ENCODE measurements at places on chromosomes 3 and 15.

- peak; percentile 84 for DNase-seq
Measured at GRCh38 chr3:150384296-150385212, 23.5 kb upstream of the TSC22D2 start.

- DNase-seq: no peak
Measured at GRCh38 chr3:73614419-73614818, 10.3 kb downstream of the PDZRN3 start.

DNA sequence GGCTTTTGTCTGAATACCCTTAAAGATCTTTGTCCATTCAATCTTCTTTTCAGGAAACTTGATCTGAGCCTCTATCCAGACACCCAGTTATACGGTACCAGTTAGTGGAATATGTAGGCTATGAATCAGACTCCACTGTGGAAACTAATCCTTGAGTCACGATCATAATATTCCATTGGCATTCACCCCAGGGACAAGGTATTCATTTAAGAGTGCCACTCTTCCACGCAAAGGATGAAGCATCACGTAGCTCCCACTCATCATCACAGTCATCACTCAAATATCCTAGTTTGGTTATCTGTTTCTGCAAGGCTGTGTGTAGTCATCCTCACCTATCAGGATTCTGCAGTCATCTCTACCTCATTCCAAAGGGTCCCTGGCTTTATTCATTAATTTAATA, 85.6 kb downstream of the NEDD4 start:
- no peak for DNase-seq

GRCh38 chr3:20842594-20843436, 656.8 kb upstream of the SGO1 start:
- no peak for DNase-seq

DNA sequence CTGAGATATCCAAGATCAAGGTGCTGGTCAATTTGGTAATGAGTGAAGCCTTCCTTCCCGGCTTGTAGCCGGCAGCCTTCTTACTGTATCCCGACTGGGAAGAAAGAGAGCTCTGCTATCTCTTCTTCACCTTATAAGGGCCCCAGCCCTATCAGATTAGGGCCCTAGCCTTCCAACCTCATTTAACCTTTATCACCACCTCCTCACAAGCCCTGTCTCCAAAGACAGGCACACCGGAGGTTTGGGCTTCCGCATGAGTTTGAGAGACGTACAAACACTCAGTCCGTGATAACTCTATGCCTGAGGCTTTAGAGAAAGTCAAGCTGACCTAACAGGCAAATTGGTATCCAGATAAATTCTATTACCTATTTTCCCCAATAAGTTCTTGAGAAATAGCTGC, 243.9 kb downstream of the OPA1 start:
- no peak for DNase-seq

DNA sequence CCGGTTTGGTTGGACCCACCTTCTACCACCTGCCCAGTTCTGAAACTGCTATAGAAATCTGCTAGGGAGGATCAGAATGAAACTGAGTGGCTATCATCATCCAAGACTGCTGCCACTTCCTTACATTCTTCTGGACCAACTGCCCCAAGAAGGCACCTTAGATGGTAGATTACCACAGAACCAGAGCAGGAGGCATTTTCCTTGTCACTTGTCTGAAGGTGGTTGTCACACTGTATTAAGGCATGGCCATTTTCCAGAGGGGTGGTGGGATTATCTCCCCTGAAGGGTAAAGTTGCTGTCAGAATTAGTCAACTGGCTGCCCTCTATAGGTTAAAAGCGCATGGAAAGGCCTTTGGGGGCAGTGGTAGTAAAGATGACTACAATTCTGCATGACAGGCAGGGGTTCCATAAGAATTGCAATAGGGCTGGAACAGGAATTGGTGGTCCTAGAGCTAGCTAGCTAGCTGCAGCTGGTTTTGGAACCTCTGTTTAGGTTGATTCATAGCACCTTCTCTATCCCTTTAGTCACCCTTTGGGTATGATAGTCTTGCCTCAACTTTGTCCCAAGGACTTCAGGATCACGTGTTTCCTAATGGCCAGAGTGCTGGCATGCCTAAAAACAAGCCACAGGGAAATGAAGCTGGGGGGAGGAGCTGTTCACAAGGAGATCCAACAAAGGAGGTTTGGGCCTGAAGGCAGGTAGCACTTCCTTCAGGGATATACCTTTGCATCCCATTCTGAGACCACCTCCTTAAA, 4.8 kb upstream of the CSPG5 start:
- no peak for DNase-seq

DNA sequence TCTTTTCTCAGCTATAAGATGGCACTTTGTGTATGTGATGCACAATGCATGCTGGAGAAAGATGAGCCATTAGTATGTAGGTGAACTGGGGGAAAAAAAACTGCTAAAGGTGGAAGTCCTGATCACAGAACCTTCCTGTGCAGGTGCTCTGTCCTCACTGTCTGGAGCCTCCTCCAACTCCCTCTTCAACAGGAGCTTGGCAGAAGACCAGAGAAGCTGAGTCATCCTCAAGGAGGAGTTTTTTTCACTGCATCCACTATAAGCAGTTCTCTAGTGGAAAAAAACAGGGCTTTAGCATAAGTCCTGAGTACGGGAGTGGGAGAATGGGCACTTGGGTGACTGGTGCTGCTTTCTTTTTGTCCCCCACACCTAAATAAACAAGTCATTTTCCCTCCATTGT, 168.4 kb upstream of the CADPS start:
- no peak for DNase-seq

DNA sequence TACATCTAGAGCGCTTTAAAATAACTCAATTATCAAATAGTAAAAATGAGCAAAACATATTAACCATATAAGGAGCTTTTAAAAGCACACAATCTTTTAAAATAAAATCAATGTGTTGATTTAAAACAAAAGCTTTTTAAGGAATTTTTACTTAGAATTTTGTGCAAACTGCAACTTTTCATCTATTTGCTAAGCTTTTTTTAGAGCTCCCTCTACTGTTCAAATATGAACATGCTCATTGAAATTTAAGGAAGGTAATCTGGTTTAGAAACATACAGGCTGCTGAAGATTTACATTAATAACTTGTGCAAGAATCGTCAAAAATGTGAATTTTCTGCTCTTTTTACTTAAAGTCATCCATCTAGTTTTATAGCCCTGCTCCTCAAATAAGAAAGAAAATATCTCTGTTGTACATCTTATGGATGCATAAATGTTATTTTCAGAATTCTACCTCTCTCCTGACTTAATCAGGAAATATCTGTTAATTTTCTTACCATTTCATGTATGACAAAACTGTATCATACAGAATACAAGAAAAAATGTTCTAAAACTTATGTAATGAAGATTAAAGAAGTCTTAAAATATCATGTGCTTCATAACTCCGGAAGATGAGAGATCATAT, 469.4 kb upstream of the ROBO2 start:
- DNase-seq: no peak

DNA sequence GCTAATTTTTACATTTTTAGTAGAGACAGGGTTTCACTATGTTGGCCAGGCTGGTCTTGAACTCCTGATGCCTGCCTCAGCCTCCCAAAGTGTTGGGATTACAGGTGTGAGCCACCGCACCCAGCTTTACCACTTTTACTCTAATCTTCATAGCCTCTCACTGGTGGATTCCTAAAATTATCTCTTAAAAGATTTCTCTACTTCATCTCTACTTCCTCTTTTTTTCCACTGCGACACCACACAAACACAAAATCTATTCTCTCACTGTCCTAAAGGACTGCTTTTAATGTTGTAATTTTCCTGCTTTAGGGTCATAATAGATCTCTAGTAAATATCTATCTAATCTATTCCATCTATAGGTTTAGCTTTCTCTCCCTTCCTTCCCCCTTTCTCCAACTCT, 34.0 kb upstream of the TBL1XR1 start:
- no peak for DNase-seq

DNA sequence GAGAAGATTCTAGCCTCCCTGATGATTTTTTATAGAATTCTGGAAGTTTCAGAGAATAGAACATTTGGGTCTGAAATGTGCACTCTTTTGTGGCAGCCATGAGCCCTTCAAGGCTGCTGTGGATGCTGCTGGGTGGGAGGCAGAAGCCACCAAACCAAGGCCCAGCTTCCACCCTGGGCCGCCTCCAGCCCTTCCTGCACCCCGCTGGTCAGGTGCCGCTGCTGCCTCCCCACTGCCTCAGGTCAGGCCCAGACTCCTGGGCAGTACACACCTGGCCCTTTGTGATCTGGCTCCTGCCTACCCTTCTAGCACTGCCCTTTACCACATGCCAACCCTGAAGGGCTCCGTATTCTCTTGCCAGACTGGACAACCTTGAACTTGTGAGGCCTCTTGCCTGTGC, 28.3 kb downstream of the PPCDC start:
- DNase-seq: no peak

GRCh38 chr3:195036203-195036505, 234.8 kb downstream of the XXYLT1 start:
- no peak for DNase-seq

GRCh38 chr3:155744626-155745324, at the start of gene PLCH1:
Gene PLCH1 (minus strand): TSS chr3:155745071. CDS start chr3:155704224, 40,847 bp downstream.
- peak; percentile 3 for DNase-seq

- DNase-seq: no peak
Measured at GRCh38 chr3:172543419-172543818, 20.2 kb upstream of the TNFSF10 start.

GRCh38 chr3:171459137-171459941, 866 bp downstream of the TNIK start:
- peak; percentile 38 for DNase-seq

GRCh38 chr3:24446032-24446431, 48.6 kb downstream of the THRB start:
- DNase-seq: no peak

- DNase-seq: no peak
Measured at GRCh38 chr3:158991146-158991705, 189.4 kb downstream of the MFSD1 start.

DNA sequence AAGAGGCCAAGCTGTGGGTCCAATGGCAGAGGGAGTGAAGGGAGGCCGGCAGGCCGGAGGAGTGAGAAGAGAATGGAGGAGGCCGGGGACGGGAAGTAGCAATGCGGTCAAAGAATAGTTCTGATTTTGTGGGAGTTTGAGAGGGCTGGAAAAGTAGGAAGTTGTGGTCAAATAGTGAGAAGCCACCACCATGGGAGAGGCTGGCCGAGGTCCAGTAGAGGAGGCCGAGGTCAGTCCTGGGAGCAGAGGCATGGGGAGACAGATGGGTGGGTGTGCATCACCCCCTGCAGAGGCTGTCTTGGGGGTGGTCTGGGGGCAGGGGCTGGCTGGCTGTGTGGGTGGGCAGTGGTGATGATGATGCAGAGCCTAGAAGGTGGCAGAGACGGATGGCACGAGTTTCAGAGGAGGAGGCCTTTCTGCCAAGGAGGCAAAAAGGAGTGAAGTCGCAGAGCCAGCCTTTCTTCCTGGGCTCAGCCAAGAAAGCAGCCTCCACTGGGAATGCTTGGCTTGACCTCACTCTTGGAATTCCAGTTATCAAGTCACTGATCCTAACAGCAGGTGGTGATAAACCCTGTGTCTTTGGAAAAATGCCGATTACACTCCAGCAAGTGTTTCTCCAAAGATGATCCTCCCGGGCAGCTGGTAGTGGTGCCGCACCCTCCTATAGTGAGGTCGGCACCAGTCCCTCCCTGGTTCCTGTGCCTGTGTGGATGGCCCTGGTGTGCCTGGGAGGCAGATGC, 57.3 kb downstream of the ARNT2 start:
- DNase-seq: no peak

- DNase-seq: no peak
Measured at GRCh38 chr15:53589520-53590057, 169.9 kb downstream of the WDR72 start.

DNA sequence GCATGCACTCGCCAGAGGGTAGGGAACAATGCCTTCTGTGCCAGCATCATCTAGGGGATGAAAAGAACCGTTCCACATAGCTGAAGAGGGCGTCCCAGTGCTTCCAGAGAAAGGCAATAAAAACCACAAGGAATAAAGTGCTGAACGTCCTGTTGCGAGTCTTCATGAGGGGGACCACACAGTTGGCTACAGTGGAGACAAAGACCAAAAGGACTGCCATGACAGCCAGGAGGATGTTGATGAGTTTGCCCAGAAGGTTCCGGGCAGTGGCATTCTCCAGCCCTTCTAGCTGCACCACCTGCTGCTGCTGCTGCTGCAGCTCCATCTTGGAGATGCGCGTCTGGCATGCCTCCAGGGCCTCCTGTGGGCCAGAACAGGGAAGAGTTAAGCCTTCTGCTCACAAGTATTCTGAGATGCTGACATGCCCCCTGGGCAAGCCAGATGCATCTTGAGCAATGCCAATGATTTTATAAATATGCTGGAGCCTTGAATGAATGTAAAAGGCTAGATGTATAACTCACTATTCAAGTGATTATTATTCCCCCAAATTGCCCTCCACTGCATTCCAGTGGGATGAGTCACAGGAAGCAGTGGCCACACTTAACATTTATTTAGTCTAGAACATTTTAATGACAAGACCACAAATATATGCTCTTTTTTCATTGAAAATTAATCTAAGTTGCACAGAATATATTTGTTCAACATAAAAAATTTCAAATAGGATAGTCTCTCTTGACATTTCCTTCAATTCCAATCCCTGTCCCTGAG, 45.1 kb upstream of the PLXND1 start:
- DNase-seq: no peak

- DNase-seq: no peak
Measured at GRCh38 chr15:91249591-91249990, 149.5 kb downstream of the SV2B start.

- no peak for DNase-seq
Measured at GRCh38 chr3:138366006-138366759, 17.8 kb downstream of the MRAS start.

DNA sequence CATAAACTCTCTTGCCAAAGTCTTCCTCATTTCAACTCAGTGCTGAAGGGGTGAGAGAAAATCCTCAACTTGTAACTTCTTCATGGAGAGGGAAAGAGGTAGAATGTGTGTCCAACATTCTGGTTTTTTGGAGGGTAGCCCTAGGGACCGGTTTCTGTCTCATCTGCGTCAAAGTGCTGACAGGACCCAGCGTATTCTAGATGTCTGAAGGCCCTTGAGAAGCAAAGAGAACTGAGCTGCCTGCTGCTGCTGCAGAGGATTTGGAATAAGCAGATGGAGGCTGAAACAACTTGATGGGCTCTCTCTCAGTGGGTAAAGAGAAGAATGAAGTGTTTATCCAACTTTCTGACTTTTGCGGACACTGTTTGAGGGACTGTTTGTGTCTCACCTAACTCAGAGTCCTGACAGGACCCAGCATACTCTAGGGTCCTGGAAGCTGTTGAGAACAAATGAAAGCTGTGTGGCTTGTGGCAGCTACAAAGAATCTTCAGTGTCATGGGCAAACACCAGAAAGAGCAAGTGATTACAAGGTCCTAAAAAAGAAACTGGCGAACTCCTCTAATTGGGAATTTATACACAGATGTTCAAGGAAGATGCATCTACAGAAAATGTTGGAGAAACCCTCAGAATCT, 174.4 kb downstream of the SI start:
- no peak for DNase-seq

Measured in CD8-positive, alpha-beta T cell (primary cell).